Bronchial epithelial cell (primary cell): ENCODE measurements at places on chromosomes 2 and 18. TPM values are rescaled to one million over a fixed set of nuclear protein-coding genes. Genes with fewer than 3 reads are reported as not detected.

DNA sequence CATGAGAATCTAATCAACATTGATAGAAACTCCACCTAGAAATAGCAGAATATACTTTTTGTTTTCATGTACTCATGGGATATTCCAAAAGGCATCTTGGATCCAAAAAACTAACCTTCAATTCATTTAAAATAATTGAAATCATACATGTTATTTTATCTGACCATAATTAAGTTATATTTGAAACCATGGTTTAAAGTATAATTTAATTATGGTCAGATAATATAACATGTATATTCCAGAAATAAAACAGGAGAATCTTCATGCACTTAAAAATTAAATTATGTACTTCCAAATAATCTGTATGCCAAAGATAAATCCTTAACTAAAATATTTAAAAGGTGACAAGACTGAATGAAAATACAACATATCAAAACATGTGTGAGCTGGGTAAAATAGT, 651.3 kb upstream of the LINC00305 start:
- DNase-seq = no peak

DNA sequence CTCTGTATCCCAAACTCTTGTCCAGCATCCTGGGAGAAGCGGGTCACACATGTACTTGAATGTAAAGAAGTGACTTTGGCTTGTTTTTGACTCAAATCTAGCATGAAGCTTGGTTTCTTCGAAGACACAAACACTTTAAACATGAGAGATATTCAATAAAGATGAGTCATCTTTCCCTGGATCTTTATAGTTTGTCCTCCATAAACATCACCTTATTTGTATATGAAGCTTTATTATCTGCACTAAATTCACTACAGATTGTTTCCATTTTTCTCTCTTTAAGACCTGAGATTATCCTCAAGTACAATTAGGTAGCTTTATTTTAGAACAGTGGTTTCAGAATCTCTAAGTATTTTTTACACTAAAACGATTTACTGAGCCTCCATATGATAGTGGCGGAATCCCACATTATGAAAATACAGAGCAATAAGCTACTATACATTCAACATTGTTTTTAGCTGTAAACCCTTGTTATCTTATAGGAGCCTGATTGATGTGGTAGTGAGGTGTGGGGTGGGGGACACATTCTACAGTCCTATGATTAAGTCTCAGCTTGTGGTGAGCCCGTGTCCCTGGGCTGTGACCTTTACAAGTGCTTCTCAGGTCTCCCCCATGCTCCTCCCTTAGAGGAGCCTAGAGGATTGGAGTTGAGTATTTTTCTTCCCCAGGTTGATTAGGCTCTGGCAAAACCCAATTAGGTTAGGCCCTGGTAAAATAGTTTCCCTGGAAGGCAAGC, 79.6 kb upstream of the RAPGEF4 start:
- no peak for DNase-seq

DNA sequence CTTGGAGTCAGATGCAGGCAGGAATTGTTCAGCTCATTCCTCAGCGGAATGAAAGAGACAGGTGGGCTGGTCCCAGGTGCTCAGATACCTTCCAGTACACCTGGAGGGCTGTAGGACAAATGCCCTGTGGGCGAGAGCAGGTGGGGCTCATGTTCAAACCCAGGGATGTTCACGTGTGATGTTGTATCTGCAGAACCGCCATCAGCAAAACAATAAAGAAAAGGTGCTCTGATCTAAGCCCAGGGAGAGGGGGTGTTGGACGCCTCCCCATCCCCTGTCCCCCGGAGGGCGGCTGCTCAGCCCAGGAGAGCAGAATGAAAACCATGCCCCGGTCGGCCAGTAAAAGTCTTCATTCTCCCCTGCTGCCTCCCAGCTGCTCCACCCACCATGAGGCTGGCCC, 197.4 kb downstream of the HAUS1 start:
- DNase-seq = no peak

DNA sequence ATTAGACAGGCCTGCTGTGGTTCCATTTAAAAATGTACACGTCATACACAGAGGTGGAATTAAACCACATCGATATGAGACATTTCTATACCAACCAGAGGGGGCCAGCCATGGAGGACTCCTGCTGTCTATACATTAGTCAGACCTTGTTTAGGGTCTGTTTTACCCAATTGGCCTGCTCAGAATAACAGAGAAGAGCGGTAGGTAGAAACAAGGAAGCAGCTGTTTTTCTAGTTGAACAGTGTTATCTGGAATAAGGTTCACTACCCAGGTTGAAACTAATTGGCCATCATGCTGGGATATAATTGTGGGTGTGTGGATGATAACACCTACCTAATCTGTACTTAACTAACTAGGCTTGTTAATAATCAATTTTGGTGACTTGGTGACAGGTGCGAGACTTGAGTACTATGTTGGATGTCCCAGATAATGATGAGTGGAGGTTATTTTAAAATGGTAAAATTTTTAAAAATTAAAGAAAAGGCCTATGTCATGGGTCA, 47.5 kb downstream of the RHBDD1 start:
- no peak for DNase-seq

GRCh38 chr18:11179959-11180519, 30.7 kb upstream of the PIEZO2 start:
- no peak for DNase-seq

- DNase-seq = no peak
Observed at GRCh38 chr18:8065284-8065683, 498.2 kb downstream of the PTPRM start.

GRCh38 chr2:30931841-30932407, 124.7 kb upstream of the CAPN13 start:
- no peak for DNase-seq

DNA sequence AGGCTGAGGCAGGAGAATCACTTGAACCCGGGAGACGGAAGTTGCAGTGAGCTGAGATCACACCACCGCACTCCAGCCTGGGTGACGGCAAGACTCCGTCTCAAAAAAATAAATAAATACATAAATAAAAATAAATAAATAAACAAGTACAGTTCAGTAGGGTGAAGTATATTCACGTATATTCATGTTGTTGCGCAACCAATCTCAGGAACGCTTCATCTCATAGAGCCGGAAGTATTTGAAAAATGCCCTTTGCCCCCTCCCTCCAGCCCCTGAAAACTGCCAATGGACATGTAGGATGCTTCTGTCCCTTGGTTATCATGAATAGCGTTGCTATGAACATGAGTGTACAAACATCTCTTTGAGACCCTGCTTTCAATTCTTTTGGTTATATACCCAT, 132.0 kb downstream of the DTNB start:
- no peak for DNase-seq

The MAPRE3 gene
- 1.6 and 2.8 TPM in 2 replicates for total RNA-seq

DNA sequence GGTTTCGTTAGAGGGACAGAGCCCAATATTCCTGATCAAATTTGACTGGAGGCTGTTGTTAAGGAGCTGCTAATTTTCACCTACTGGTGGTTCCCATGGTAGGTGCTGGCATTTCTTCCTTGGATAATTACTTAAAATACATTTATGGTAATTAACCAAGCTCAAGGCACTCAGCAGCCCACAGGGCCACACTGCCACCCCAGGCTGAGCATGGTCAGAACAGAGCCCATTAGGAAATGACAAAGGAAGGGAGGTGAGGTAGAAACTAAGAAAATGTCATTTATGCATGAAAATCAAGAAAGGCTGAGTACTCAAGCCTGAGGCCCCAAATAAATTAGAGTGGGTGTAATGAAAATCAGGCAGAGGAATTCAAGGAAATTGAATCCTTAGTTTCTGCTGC, 510.2 kb upstream of the GYPC start:
- DNase-seq = no peak

The CNGA3 gene
- under 0.01 TPM in 1 of 2 replicates, not detected in the other for total RNA-seq

DNA sequence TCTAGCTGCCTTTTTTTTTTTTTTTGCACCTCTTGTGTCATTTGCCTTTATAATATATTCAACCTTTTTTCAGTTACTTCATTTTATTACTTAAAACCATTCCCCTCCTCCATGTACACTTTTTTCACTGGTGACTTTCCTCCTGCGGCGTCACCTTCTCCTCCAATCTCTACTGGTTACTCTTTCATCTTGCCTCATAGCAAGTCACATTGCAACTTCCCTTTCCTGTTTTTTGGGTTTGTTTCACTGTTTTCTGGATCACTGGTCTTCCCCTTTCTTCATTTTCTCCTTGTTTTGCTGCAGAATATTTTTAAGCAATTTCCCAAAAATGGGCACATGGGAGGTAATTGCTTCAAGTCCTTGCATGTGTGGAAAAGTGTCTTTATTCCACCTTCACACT, 37.7 kb upstream of the GPR155 start:
- DNase-seq = no peak

The RGPD4 gene
- total RNA-seq = not detected in 2 replicates

DNA sequence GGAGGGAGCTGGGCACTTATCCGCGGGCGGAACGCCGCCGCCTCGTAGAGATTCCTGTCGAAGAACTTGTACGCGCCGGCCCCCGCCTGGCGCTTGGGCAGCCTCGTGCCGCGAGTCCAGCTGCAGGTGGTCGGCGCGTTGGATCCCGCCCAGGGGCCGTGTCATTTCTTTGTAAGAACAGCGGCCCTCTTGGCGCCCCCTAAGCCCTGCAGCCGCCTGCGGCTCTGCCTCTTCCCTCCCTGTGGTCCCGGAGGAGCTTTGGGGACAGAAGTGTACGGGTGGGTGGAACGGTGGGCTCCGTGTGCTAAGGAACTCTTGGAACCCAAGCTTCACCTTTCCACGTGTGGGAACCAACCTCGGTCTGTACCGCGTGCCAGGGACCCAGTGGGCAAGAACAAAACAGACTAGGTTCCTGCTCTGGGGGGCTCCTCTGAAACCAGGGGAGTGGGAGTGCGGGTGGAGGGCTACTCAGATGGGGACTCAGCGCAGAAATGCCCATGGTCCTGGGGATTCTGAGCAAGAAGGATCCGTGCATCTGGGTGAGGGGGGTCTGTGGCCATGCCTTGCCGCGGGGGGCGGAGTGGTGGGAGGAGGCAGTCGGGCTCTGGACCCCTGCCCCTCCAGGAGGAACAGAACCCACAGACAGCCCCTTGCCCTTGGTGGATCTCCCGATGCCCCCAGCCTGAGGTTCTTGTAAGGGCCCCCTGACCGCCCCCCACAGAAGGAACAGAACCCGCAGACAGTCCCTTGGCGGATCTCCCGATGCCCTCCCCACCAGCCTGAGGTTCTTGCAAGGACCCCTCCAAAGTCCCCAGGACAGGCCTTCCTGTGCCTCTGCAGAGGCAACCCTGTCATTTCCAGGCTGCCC, 1.5 kb downstream of the GPC1 start:
- no peak for DNase-seq

DNA sequence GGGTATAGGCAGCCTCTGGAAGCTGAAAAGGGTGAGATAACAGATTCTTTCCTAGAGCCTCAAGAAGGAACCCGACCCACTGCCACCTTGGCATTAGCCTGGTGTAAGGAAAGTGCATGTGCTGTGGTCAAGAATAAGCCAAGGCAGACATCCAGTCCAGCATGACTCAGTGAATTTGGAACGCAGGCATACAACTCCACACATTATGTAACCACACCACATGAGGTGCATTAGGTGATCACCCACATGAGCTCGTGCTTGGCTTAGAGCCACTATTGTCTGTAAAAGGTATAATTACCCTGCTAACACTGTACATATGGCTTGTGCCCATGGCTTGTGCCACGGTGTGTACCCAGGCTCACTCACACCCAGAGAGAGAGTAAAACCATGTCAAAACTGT, 583.7 kb upstream of the HNMT start:
- DNase-seq = peak; percentile 77

- peak; percentile 39 for DNase-seq
Observed at GRCh38 chr18:23689031-23689615, at the start of gene LAMA3. Gene LAMA3 (plus strand): TSS chr18:23689453. CDS start chr18:23689684, 231 bp downstream.
